ENCODE measurements at places on chromosomes 4 and X.
A peak's percentile ranks its signal among the peaks of the same experiment; 100 is the strongest.

GRCh38 chr4:186730621-186731020, 7.0 kb upstream of the FAT1 start:
- no peak for DNase-seq

DNA sequence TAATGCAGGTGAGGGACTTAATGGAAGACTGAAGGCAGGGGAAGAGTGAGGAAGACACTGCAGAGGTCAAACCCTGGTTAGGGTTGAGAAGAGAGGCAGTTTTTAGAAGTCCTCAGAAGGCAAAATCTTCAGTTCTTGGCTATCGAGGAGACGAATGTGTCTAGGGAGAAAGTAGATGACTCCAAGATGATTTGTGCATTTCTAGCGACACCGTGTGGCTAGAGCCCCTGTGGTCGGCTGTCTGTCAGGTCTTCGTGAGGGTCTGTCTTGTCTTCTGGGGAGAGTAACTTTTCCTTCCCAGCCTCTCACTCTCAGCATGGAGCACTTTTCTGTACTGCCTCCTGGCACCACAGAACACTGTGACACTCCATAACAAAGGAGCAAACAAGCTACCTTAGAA, 458.1 kb downstream of the STIM2 start:
- peak; percentile 26 for DNase-seq

DNA sequence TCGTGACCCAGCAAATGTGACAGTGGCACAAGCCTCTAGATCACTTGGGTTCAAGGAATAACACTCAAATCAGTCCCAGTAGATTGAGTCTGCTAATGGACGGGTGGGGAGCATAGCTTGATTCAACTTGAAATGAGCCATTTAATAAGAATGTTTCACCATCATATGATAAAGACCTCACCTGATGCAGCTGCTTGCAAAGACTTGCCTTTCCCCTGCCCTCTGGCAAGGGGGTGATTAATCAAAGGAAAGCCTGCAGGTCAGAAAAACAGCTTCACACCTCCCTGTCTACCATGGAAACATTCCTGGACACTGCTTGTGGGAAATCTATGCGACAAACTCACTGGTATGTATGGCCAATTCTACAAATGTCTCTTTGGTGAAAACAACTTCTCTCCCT, 54.5 kb downstream of the CD99L2 start:
- DNase-seq, result no peak

GRCh38 chr4:139299536-139299935, 1.8 kb upstream of the NAA15 start:
- no peak for DNase-seq

DNA sequence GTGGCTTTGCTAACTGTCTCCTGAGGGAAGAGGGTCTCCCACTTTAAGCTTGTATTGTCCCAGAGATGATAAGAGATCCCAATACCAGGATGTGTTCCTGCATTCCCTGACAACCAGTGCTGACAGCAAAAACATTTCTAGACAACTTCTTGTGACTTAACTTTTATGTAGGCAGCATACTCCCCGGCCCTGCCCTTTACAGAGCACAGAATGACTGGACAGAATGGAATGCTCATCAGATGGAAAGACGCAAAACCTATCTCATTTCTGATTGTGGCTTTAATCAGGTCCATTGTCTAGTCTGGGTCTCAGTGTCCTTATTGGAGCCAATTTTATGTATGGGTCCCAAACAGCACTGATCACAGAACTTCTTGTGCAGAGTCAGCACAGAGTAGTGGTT, 18.2 kb upstream of the PLAC1 start:
- DNase-seq, result no peak

DNA sequence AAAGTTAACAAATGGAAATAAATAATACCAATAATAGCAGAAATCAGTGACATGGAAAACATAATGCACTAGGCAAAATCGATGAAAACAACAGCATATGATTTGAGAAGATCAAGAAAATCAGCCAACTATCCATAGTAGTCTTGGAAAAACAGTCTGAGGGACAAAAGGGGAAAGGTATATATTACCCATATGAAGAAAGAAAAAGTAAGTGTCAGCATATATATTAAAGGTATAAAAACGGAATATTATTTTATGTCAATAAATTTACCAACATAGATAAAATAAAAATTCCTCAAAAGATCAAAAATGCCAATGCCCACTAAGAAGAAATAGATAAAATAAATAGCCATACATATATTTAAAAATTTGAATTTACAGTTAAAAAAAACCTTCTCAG, 33.0 kb downstream of the ACTRT1 start:
- DNase-seq, result no peak

DNA sequence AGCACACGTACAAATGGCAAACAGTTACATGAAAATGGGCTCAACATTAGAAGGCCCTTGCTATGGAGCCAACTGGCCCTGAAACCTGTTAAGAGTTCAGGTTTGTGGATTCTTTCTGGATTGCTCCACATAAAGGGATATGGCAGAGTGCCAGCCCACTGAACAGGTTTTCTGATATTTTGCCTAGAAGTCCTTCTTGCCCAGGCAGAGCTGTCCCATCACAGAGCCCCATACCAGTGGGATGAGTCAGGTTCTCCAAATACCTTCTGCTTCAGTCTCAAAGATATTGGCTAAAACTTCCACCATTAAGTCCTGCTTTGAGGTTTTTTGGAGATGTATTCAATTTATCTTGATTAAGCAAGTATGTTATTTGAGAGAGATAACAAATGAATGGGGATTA, 146.8 kb upstream of the IL1RAPL2 start:
- no peak for DNase-seq

GRCh38 chr4:127643791-127644190, 11.0 kb downstream of the INTU start:
- DNase-seq, result no peak

GRCh38 chrX:130975947-130976346, 72.9 kb upstream of the ENOX2 start:
- peak; percentile 11 for DNase-seq

GRCh38 chr4:140020457-140021361, 133.3 kb downstream of the MAML3 start:
- no peak for DNase-seq

- no peak for DNase-seq
Observed at GRCh38 chr4:84615355-84615754, 32.4 kb downstream of the CDS1 start.

DNA sequence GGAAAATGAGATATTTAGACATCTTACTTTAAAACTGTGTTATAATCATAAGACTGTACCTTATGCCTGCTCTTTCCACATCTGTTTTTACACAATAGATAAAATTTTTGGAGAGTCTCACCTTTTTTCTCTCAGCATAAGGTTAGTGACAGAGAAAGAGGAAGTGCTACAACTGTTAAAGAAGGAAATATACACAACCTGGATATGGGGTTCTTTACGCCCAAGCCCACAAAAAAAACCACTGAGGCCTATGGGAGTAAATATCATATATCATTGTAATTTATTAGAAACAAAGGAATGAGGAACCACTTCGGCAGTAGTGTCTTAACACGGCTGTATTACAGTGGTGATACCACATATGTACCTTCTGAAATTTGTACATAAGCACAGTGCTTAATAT, 265.9 kb upstream of the GK2 start:
- no peak for DNase-seq

GRCh38 chrX:101383679-101384205, 2.2 kb downstream of the BTK start:
- DNase-seq, result peak; percentile 11

DNA sequence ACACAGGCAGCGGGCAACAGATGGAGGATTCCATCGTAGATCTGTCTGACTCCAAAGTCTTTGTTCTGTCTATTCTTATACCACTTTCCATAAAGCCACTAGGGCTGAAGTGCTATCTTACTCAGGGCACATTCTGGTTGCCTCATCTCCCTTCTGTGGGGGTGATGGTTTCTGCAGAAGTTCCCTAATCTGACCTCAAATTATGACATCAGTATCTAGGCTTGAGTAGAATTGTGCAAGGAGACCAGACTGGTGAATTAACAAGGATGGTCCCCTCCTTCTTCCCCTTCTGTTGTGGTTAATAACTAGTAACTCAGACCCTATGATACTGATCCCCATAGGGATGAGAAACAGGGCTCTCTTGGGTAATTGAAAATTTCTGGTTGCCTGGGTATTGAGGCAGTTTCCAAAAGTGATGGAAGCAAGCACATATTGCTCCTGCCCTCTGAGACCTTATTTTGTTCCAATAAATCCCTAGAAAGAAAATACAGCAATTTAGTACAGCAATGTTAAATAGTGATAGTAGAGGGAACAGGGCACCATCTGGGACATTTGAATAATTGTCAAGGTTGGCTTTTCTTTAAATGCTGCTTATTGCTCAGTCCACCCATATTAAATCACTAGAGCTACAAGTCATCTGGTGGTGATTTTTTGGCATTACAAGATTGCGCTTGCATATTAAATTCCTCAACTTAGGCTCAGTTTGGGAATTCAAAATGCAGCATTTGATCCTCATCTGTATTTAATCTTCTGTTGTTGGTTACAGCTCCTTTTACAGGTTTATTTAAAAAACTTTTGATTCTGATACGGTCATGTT, 57.3 kb upstream of the AP1S2 start:
- DNase-seq, result peak; percentile 95

- no peak for DNase-seq
Observed at GRCh38 chr4:80265571-80266252, 752 bp upstream of the FGF5 start.

GRCh38 chrX:16022580-16023200, 100.7 kb upstream of the GRPR start:
- DNase-seq, result no peak

- no peak for DNase-seq
Observed at GRCh38 chr4:11488657-11489452, 60.2 kb upstream of the HS3ST1 start.

GRCh38 chr4:155946486-155946885, 7.2 kb downstream of the CTSO start:
- no peak for DNase-seq

DNA sequence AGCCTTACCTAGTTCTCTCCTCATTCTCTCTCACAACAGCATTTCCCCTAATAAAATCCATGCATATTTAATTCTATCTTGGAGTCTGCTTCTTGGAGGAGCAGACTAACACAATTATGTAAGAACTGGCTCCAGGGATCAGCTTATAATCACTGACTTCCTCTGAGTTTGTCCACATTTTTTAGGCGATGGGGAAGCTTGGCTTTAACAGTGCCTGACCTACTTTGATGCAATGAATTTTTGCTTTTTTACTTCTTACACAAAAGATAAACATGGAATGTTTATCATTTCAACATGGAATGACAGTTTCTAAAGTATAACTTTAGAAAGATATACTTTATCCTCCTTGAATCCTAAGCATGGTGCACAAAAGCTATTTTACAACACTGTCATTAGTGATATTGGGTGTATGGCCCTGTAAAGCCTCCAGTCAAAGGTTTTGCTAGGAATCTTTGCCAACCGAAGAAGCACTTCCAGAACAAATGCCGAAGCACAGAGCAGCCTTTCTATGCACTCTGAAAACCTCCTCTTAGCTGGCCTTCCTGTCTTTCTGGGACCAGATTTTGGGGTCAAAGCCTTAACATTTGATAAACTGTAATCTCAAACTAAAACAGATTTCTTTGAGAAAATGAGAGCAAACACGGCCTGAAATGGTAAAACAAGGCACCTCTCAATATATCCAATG, 736 bp downstream of the BDH2 start:
- peak; percentile 21 for DNase-seq

- DNase-seq, result no peak
Observed at GRCh38 chr4:66045913-66046312, 375.6 kb upstream of the EPHA5 start.

DNA sequence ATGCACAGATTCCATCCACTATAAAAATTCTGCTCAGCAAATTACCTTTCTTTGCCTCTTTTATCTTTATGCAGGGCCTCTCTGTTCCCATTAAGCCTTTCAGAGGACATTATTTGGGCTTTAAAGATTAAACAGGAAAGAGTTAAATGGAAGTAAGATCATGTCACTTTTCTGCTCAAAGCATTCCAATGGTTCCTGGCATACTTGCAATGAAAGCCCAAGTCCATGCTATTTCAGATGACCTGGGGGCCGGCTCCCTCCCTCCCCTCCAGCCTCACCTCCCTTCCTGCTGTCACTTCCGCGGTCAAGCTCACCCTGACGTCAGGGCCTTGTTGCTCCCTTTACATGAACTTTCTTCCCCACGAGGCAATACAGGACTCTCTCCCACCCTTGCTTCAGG, 125.5 kb downstream of the C4orf51 start:
- no peak for DNase-seq

- DNase-seq, result no peak
Observed at GRCh38 chrX:83004012-83004411, 504.1 kb upstream of the POU3F4 start.

DNA sequence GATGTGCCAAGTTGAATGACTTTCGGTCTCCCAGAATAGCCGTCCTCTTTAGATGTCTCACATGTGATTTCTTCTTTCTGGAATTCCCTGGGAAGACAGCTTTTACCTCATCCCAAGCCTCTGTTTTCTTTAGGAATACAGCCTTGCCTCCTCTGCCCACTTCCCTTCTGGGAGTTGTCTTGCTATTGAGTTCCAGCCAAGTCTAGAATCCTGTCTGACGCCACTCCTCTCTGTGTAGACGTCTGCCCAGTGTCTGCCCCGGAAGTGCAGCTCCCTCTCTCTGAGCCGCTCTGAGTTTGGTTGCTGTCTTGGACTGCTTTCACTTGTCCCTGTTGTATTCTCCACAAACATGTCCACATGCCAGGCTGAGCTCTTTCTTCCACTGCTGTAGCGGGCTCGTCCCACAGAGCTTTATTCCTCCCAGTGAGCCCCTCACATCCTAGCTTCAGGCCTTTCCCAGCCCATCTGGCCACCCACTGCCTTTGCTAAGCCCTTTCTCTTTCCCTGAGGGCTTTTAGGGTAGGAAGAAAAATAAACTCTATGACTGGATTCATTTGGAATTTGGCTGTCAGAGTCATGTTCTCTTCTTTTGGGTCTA, 9.0 kb upstream of the IGFBP7 start:
- DNase-seq, result no peak

DNA sequence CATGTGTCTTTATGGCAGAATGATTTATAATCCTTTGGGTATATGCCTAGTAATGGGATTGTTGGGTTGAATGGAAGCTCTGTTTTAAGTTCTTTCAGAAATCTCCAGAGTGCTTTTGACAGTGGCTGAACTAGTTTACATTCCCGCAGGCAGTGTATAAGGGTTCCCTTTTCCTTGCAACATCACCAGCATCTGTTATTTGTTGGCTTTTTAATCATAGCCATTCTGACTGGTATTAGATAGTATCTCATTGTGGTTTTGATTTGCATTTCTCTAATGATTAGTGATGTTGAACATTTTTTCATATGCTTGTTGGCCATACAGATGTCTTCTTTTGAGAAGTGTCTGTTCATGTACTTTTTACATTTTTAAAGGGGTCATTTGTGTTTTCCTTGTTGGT, 129.8 kb downstream of the TBCK start:
- DNase-seq, result no peak

- DNase-seq, result no peak
Observed at GRCh38 chr4:141771889-141772830, 135.8 kb downstream of the IL15 start.

GRCh38 chr4:187558391-187558790, 437.2 kb upstream of the ZFP42 start:
- DNase-seq, result no peak

- no peak for DNase-seq
Observed at GRCh38 chrX:28586981-28587551, at the start of gene IL1RAPL1. Gene IL1RAPL1 (plus strand): TSS chrX:28587446.

Measured in inflammatory macrophage (primary cell).